ENCODE measurements at places on chromosomes 6 and 20.

DNA sequence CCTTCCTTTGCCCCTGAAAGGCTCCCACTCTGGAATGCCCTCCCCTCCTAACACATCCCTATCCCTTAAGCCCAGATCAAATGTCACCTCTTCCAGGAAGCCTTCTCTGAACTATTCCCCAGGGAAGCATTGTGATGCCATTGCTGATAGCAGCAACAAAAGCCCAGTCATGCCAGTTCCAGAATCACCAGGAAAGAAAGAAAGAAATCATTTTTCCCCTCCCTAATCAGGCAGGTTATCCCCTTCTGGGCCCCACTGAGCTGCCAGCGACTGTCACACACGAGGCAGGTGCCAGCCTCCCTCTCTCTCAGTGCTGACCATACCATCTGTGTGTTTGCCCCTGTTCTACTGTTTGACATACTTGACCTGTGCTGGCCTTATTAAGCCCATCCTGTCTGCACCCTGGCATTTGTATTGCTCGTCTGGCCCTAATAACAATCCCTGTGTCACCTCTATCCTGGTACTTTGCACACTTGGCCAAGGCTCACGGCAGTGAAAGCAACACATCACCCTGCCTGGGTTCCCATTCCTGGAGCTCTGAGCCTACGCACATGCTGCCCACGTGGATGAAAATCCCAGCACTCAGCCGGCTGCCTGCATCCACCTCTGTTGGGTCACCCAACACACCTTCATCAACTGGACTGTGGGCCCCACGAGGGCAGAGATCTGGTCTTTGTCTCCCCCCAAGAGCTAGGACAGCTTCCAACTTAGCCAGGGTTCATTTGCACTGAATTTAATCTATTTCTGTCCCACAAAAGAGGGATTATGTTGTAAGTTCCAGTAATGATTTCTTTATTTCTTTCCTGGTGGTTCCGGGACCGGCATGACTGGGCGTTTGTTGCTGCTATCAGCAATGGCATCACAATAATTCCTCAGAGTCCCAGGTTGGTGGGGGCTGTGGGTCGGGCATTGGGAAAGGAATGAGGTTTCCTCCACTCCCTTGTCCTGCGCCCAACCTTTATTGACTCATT lies 5.3 kb upstream of the BPIFB1 start:
- DNase-seq, result no peak

DNA sequence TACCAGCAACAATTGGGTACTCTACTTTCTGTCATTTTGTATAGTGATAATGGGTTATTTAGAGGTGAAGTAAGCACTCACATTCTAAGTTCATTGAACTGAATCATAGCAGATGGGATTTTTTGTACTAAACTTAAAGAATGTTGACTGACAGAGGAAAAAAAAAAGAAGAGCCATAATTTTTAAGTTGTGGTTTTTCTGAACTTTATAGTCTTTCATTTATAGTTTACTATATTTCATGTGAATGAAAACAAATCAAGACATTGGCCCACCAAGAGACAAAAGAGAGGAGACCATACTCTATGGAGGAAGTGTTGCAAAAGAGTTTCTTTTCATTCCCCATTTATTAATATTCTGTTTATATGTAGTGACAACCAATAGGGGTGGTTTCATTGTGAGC lies 685.7 kb downstream of the BCKDHB start:
- no peak for DNase-seq

GRCh38 chr6:133377219-133377618 lies 136.1 kb downstream of the EYA4 start:
- DNase-seq, result no peak

GRCh38 chr6:106961801-106962200 lies 12.7 kb downstream of the CD24 start:
- no peak for DNase-seq

GRCh38 chr20:49633023-49633422 lies 65.1 kb upstream of the PTGIS start:
- no peak for DNase-seq

DNA sequence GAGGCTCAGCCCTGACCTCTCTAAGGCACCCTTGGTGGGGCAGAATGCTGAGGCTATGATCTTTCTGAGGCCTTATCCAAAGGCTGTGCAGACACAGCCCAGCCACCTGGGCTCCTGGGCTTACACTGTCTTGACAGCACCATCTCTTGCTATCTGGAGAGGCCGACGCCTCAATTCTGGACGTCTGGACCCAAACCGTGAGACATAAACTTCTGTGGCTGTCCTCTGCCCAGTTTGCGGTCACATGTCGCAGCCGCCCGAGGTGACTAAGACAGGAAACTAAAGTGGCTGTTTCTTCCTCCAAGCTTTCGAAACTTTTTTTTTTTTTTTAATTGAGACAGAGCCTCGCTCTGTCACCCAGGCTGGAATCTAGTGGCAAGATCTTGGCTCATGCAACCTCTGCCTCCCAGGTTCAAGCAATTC lies 49.3 kb downstream of the PRR18 start:
- DNase-seq, result peak; percentile 95

- DNase-seq, result no peak
Measured at GRCh38 chr20:1775117-1775516, 117.5 kb upstream of the SIRPG start.

DNA sequence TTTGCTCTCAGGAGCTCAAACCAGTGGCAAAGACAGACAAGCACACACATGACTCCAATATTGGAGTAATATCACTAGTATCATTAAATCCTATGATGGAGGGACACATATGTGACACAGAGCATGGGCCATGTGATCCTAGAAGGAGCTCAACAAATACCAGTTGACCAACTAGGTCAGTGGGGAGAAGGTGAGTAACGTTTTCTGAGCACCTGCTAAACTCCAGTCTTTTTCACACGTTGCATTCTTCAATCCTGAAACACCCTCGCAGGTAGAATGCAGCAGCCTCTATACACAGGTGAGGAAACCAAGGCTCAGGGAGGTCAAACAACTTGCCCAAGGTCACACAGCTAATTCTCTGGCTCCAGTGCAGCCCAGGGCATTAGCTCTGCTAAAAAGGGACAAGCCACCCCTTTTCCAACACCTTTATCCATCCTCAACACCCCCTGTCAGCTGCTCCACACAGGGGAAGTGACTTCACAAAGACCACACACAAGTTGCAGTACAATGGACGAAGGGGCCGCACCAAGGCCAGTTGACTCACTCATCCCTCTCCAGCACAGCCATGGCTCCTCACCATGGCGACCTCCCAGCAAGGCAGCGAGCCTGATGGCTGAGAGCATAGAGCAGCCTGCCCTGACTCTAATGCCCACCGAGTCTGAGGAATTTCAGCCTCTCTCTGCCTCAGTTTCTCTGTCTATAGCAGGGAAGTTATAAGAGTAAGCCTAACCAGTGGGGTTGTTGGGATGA lies 4.4 kb downstream of the CAPN11 start:
- no peak for DNase-seq

DNA sequence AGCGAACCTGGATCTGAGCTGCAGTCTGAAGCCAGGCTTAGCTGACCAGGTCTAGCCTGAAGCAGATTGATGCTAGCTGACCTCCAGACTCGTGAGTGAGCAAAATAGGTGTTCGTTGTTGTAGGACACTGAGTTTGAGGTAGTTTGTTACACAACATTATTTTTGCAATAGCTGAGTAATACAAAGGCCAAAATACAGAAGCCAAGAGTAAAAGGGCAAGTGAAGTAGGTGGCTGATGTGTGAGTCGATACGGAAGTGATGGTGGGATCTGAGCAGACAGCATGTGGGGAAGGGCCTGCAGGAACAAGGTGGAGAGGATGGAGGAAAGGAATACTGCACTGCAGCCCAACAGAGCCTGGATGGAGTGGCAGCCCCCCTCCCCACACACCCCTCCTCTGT lies 8.5 kb upstream of the SPATS1 start:
- DNase-seq, result peak; percentile 60

- DNase-seq, result no peak
Measured at GRCh38 chr6:7267071-7267465, 45.9 kb downstream of the SSR1 start.

- no peak for DNase-seq
Measured at GRCh38 chr6:3904518-3904917, 55.3 kb downstream of the FAM50B start.

DNA sequence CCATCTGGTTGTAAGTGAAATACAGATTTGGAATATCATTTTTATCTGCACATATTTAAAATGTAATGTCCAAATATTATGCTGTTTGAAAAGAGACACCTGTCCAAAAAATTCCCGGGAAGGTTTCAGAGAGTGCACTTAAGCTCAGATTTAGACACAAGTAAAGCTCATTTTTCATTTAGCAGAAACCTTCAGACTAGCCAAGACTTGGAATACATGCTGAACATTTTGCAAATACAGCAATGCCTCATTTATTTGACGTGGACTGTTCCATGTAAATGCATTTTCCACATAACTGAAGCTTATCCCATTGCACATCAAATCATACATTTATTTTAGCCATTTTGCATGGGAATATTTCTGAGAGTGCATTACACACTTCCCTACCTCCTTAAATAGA lies 280.7 kb downstream of the ZNF217 start:
- DNase-seq, result no peak

DNA sequence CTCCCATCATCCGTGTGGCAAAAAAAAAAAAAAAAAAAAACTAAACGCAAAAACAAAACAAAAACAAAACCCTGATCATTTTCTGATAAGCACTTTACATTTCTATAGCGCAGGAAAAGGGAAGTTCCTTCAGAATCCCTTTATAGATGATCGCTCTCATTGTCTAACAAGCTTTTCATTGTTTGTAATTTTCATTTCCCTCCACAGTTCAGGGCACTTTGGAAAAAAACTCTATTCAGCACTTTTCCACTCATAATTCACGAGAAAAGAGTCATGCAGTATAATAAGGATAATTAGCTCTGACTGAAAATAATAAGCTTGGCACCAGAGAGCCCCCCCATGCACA lies 89.4 kb upstream of the ATXN1 start:
- DNase-seq, result no peak

DNA sequence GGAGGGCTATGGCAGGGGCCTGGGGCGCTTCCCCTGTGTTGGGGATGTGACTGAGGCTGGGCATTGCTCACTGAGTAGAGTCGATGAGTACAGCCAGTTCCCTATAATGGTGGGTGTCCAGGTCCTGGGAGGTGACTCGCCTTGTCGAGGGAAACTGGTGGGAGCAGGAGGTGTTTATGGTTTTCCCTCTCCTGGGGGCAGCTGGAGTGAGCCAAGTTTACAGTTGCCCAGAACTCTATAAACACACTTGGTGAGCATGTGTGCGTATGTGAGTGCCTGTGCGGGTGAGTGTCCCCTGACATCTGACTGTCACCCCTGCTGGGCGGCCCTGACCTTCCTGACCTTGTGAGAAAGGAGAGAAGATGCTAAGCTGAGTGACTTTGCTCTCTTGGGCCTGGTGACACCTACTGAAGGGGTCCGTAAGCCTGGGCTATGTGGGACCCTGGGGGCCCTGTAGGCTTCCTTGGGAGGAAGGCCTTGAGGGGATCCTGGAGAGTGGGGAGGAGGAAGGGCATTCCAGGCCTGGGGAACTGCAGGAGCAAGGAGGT lies 65.9 kb downstream of the VEGFA start:
- no peak for DNase-seq

- DNase-seq, result peak; percentile 20
Measured at GRCh38 chr6:17156112-17156921, 54.5 kb downstream of the STMND1 start.

- DNase-seq, result no peak
Measured at GRCh38 chr6:85418059-85418458, 31.8 kb upstream of the NT5E start.

DNA sequence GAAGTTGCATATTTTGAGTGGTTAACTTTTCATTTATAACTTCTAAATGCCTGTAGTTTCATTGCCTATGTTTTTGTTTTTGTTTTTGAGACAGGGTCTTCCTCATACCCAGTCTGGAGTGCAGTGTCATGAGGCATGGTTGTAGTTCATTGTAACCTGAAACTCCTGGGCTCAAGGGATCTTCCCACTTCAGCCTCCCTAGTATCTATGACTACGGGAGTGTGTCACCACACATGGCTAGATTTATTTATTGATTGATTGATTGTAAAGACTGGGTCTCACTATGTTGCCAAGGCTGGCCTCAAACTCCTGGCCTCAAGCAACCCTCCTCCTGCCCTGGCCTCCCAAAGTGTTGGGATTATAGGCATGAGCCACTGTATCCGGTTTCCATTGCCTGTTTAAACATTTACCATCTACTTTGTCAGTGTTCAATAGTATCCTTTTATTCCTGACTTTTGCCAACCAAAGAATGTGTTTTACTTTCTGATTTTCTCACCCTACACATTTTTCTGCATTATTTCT lies 144.6 kb downstream of the CDKAL1 start:
- DNase-seq, result no peak

GRCh38 chr6:33191383-33192104 lies 723 bp downstream of the COL11A2 start:
- no peak for DNase-seq

DNA sequence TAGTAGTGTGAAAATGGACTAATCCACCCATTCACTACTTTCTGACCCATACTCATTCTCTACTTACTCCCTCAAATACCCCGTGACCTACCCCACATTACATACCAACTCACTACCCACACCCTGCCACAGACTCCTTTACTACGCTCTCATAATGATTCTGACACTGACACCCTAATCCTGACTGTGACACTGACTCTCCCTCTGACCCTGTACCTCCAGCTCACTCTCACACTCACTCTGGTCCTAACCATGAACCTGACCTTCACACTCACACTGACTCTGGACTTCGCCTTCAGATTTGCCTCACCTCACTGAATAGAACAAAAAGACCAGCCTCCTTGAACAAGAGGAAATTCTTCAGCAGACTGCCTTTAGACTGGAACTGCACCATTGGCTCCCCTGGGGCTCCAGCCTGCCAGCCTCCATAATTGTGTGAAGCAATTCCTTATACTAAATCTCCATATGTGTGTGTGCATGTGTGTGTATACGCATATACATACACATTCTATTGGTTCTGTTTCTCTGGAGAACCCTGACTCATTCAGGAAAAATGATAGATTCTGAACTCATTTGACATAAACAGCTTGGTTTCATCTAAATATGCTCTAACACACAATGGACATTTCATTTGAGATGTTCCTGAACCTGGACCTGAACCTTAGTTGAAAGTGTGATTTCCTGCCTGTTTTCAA lies 10.5 kb upstream of the ZNF343 start:
- no peak for DNase-seq

DNA sequence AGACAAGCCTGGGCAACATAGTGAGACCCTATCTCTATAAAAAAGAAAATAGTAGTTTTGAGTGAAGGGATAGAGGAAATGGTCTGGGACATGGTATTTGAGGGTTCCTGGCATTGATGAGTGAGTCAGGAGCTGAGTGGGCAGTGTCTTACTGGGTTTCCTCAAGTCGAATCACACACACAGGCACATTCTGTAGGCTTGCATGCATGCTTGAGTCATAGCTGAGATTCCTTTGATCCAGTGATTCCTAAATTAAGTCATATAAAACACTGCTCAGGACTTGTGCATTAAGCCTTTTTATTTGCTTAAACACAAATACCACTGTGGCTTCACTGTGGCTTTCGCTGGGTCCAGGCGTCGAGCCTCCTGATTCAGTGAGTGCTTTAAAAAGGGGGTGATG lies 71.8 kb upstream of the TMEM181 start:
- DNase-seq, result no peak

GRCh38 chr6:27472182-27472616 lies 706 bp downstream of the ZNF184 start:
- peak; percentile 44 for DNase-seq

GRCh38 chr20:48794360-48794759 lies 33.4 kb downstream of the PREX1 start:
- no peak for DNase-seq

All from CD14-positive monocyte (primary cell).